ENCODE measurements at places on chromosomes 7 and 10. TPM values are rescaled to one million over a fixed set of nuclear protein-coding genes. Genes with fewer than 3 reads are reported as not detected.
A peak's percentile ranks its signal among the peaks of the same experiment; 100 is the strongest.

DNA sequence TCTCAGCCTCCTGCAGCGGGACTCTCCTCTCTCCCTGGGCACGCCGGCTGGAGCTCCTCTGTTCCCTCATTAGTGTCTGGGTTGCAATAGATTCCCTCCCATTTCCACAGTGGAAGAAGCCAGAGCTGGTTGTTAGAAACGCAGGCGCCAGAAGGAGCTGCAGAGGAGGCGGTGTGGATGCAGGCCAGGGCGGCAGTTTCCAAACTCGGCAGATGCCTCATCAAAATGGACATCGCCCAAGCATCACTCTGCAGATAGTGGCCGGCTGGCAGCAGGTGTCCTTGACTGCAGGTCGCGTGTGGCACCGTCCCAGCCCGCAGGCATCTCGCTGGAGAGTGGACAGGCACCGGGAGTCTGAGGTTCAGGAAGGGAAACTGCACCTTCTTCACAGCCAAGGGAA lies 201.8 kb downstream of the TCERG1L start:
- DNase-seq, result no peak

DNA sequence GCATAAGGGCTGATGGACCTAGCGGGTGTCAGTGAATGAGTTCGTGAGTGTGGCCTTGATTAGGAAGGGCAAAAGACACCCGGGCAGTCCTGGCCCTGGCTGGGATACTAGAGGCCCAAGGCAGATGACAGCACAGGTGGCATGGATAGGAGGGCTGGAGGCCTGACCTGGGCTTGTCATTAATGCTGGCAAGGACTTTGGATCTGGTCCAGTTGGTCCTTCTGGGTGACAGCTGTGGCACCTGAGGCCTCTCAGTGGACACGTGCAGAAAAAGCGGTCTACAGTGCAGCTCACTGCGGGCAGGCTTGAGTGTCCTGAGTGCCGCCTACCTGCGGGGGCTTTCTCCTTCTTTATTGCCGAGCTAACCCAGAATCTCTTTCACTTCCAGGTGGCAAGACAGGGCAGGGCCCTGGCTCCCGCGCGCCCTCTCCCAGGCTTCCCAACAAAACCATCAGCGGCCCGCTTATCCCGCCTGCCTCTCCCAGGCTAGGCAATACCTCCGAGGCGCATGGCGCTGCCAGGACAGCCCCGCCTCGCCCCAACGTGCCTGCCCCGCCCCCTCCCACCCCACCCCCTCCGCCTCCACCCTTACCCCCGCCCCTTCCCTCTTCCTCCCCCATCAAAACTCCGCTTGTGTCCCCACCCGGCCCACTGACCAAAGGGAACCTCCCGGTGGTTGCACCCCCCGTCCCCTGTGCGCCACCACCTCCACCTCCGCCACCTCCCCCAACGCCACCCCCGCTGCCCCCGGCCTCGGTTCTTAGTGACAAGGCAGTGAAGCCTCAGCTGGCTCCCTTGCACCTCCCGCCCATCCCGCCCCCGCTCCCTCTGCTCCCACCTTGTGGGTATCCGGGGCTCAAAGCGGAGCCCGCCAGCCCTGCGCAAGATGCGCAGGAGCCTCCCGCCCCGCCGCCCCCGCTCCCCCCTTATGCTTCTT lies 77.4 kb downstream of the WIPF3 start:
- DNase-seq, result no peak

DNA sequence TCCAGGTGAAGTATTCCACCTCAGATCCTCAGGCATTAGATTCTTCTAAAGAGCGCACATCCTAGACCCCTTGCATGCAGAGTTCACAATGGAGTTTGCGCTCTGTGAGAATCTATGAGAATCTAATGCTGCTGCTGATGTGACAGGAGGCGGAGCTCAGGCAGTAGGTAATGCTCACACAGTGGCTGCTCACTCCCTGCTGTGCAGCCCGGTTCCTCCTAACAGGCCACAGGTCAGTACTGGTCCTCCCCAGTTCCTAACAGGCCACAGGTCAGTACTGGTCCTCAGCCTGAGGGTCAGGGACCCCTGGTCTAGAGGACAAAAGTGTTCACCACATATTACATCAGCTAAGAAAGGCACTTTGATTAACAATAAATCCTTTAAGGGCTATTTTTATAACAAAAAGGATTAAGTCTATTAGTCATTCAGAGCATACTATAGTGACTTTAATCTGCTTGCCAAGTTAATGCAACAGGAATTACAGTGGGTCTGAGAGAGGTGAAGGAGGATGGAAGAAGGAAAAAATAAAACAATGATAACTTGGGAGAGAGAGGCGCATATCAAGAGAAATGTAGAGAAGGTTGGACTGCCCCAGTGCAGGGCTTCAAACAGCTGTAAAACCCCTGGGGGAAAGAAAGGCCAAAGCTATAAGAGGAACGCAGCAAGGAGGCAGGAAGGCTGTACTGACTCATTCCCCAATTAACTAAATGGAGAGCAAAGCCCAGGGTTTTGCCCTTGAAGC lies 49.2 kb downstream of the CUL2 start:
- DNase-seq, result no peak

DNA sequence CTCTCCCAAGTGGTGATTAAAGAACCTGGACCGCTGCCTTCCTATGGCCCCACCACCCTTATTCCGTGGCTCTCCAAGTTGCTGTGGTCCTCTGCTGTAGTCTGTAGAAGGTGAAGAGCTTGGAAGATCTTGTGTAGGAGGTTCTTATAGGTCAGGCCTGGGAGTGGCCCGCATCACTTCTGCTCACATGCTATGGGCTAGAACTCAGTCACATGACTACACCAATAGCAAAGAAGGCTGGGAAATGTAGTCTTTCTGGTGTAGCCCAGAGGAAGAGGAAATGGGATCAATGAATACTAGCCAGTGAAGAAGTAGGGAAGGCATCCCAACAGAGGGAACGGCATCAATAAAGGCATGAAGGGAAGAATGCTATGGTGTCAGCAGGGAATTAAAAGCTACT lies 41.3 kb upstream of the AOAH start:
- DNase-seq, result no peak

DNA sequence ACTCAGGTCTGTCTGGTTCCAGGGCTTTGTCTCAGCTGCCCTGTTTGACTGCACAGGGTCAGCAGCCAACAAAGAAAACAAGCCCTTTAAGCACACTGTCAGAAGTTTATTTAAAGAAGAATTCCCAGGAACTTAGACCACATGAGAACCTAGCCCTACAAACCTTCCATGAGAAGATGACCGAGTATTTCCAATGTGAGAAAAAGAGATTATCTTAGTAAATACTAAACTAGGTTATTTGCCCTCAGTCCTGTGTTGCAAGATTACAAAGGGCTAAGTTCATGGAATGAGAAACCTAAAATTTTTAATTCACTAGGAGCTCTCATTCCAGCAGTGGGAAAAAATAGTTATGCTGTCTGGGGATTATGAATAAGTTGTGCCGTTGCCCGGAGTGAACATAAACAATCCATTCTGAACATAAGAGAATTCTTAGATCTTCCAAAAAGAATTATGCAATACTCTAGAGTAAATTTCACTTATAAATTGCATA lies 46.7 kb downstream of the NOC3L start:
- DNase-seq, result no peak

- DNase-seq, result no peak
Observed at GRCh38 chr10:69850440-69850839, 48.7 kb downstream of the COL13A1 start.

DNA sequence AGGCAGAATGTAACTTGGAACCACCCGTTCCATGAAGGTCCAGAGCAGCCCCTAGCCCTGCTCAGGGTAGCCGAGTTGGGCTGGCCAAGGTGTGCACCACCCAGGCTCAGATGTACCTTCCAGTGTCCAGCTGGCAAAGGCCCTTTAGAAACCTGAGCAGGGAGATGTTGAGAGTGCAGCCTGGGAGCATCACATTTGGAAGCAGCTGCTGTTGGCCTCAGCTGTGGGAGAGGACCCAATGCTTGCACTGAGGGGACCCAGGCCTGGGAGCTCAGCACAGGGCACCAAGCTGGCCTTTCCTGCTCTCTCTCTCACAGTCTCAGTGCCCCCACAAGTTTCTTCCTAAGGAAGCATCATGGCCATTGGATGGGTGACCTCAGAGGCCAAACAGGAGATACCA lies 33.5 kb downstream of the ANXA8 start:
- DNase-seq, result no peak

GRCh38 chr7:116776610-116777289 lies 85.6 kb upstream of the CAPZA2 start:
- DNase-seq, result no peak

- DNase-seq, result no peak
Observed at GRCh38 chr7:69430384-69431021, 167.8 kb upstream of the AUTS2 start.

- DNase-seq, result no peak
Observed at GRCh38 chr10:35783305-35783838, 141.3 kb upstream of the FZD8 start.

DNA sequence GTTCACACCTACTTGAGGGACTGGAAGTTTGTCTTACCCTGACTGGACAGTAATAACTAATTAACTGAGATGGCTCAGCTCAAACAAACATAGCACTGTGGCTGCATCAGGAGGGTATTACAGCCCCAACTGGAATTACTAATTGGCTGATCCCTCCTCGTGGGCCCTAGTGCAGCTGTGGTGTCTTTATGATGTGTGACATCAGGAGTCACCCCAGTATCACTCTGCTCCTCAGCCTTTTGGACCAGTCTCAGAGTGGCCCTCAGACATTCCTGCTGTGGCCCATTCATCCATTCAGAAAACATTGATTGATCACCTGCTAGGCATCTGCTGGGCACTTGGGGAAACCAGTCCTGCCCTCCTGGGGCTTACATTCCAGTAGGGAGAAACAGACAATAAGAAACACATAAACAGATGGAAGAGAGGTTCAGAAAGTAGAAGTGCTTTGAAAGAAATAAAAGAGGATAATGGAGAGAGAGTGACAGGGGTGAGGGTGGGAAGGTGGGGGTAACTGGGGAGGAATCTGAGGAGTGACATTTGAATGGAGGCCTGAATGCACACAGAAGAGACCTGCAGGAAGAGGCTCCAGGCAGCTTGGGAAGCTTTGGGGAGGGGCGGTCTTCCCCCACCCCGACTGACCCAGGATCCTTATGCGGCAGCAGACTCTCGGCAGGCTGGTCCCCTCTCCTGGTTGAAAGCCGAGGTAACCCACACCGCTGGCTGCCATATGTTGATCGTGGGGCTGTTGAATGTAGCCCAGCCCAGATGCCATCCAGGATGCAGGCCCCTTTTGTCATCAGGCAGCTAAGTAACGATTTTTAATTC lies 113.1 kb downstream of the C10orf105 start:
- DNase-seq, result no peak

GRCh38 chr10:66782776-66783175 lies 143.1 kb upstream of the LRRTM3 start:
- no peak for DNase-seq

DNA sequence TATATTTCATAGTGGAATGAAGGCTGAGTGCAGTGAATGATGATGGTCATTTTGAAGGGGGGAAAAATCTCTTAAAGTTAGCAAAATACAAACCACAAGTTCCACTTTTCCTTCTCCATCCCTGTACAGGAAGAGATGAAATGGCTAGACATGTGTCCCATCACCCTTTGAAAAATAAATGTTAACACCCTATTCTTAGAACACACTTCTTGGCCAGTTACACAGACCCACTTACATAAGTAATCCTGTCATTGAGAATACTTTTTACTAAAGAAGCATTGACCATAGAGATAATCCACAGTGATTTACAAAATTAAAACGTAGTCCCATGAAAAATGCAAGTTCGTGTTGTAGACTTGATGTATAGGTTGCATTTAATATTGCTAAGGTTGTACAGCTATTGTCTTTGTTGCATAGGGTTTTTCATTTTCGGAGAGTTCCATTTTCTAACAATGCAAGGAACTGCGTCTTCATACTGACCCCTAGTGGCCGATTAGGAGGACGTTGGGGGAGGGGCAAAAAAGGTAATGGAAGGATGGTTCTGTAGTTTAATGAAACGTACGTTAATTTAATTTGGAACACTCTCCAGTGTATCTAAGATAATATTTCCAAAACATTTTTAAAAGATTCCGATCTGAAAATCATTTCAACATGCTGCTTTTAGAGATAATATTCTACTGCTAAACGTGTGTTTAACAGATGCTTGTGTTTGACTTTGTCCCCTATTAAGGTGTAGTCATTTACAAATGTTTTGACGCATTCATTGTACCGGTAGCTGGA lies 60.9 kb downstream of the ARMC3 start:
- peak; percentile 54 for DNase-seq

- no peak for DNase-seq
Observed at GRCh38 chr10:131792011-131792651, 108.7 kb upstream of the PPP2R2D start.

GRCh38 chr7:104921596-104921995 lies 92.4 kb upstream of the KMT2E start:
- no peak for DNase-seq

GRCh38 chr10:73779539-73780197 lies 2.2 kb upstream of the CHCHD1 start:
- DNase-seq, result no peak

DNA sequence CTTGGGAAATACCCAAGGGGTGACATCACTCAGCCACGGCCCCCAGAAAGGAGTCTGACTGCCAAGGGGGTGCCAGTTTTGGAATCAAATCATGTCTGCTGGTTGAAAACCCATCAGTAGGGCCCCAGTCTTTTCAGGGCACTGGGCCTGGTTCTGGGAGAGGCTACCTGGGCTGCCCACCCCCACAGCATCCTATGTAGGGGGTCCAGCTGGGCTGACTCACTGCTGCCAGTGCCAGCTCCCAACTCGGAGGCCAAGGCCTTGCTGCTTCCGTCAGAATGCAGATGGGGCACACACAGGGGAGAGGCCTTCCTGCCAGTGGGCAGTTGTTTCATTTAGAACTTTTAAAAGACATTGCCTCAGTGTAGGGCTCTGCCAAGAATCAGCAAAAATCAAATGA lies 39.5 kb upstream of the DMBT1 start:
- no peak for DNase-seq

DNA sequence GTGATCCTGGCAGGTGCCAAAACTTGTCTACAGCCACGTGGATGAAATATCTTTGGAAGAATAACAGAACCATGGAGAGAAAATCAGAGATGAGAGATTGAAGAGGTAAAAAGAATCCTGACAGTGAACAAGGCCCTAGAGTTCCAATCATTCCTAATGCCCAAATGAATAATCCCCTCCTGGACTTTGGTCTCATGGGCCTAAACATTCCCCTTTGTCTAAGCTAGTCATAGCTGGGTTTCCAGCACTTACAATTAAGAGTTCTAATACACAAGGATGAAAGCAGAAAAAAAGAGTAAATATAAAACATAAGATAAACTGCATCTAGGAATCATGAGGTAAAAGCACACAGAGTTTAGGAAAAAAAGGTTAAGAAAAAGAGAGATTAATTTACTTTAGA lies 40.2 kb downstream of the ARHGAP12 start:
- DNase-seq, result no peak

Gene GIMAP6
- 35.2 TPM for total RNA-seq

Gene TMEM236
- 0.66 TPM for total RNA-seq

Gene PLPP4
- total RNA-seq, result not detected

Gene UCN3
- total RNA-seq, result not detected

Gene MYOZ1
- total RNA-seq, result 0.80 TPM

Gene PIP
- total RNA-seq, result 1.6 TPM

Gene CPVL
- total RNA-seq, result 44.2 TPM

Gene ZNF239
- 2.7 TPM for total RNA-seq

Gene SPAM1
- not detected for total RNA-seq

Gene SLC26A5
- total RNA-seq, result 3.6 TPM

Gene NPC1L1
- 0.16 TPM for total RNA-seq
